ENCODE measurements at places on chromosomes 3 and 15. TPM values are rescaled to one million over a fixed set of nuclear protein-coding genes. Genes with fewer than 3 reads are reported as not detected.
A peak's percentile ranks its signal among the peaks of the same experiment; 100 is the strongest.

Gene SKOR1
- total RNA-seq = 0.21 TPM

Gene ERICH6
- 0.28 TPM for total RNA-seq

- H3K4me3 ChIP-seq = no peak overlapping the region
- DNase-seq = no peak
- no peaks in the 10 kb centered on the region for H3K4me1 ChIP-seq
- no peaks in the 10 kb centered on the region for H3K27me3 ChIP-seq
Measured at GRCh38 chr3:186137051-186137685, 28.3 kb upstream of the ETV5 start.

DNA sequence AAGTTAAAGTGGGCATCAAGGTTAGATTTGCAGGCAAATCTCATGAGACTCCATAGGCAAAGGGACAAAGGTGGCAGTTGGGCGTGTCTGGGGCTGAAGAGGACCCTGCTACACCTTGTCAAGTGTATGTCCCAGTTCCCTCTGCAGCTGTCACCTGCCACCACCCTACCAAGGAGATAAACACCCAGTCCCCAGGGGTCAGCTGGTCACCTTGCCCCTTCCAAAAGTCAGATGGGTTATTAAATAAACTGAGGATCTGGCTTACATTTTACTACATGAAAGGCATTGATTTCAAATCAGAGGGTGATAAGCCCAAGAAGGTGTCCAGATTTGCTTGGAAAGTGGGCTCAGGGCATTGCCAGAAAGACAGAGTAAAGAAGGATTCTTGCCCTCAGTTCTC, 248.1 kb upstream of the TRIM42 start:
- no peaks in the 10 kb centered on the region for H3K4me1 ChIP-seq
- peaks cover 4% of the 10 kb centered on the region for H3K27me3 ChIP-seq
- H3K4me3 ChIP-seq = no peak overlapping the region
- H3K27ac ChIP-seq = no peak overlapping the region
- no peaks in the 10 kb centered on the region for H3K36me3 ChIP-seq

Gene CLDN11
- 1.9 TPM for total RNA-seq

DNA sequence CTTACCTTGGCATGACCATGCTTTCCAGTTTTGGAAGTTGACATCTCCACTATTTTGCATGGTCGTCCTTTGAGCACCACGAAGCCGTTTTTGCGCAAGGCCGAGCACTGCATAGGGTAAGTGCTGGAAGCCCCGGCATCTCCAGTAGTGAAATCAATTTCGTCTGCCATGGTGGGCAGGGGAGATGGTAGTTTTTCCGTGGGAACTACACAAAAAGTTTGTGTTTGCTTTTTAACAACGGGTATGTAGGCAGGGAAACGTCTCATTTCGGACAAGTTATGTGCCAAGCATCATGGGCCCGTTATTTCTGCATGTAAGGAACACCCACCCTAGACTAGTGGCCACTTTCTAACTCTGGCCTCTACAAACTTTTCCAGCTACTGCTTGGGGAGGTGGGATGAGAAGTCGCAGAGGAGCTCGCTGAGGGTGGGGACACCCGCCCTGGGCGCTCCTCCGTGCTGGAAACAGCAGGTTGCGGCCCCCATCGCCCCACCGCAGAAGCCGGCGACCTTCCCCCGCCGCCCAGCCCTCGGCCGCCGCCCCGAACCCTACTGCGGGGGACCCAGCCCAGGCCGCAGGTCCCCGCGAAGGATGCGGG, 701 bp downstream of the EIF5A2 start:
- H3K27ac ChIP-seq = peak overlapping the region; percentile 86
- peaks cover 10% of the 10 kb centered on the region for H3K4me1 ChIP-seq
- DNase-seq = no peak
- H3K36me3 ChIP-seq = no peaks in the 10 kb centered on the region
- H3K4me3 ChIP-seq = peak overlapping the region; percentile 93

- H3K27ac ChIP-seq = no peak overlapping the region
- no peaks in the 10 kb centered on the region for H3K36me3 ChIP-seq
- H3K27me3 ChIP-seq = no peaks in the 10 kb centered on the region
- H3K4me1 ChIP-seq = no peaks in the 10 kb centered on the region
Measured at GRCh38 chr3:130758624-130759369, 12.2 kb upstream of the PIK3R4 start.

- H3K27me3 ChIP-seq = no peaks in the 10 kb centered on the region
- H3K4me3 ChIP-seq = no peak overlapping the region
- DNase-seq = no peak
- H3K27ac ChIP-seq = no peak overlapping the region
- H3K4me1 ChIP-seq = no peaks in the 10 kb centered on the region
Measured at GRCh38 chr3:161700998-161701397, 204.4 kb downstream of the OTOL1 start.

Gene MYZAP
- 1.1 TPM for total RNA-seq

DNA sequence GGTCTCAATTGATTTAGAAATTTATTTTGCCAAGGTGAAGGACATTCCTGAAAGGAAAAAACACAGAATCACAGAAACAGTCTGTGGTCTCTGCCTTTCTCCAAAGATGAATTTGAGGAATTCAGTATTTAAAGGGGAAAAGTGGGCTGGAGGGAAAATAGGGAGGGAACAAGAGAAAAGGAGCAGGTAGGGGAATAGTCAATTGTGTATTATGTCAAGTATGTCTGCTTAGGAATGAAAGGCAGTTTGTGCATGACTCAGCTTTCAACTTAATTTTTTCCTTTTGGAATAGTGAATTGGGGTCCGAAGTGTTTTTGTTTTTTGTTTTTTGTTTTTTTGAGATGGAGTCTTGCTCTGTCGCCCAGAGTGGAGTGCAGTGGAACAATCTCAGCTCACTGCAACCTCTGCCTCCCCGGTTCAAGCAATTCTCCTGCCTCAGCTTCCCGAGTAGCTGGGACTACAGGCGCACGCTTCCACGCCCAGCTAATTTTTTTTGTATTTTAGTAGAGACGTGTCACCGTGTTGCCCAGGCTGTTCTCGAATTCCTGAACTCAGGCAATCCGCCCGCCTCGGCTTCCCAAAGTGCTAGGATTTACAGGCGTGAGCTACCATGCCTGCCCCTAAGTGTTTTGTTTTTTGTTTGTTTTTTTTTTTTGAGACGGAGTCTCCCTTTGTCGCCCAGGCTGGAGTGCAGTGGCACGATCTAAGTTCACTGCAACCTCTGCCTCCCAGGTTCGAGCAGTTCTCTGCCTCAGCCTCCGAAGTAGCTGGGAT, 74.1 kb upstream of the MAP4 start:
- peaks cover 13% of the 10 kb centered on the region for H3K4me1 ChIP-seq
- peaks cover 4% of the 10 kb centered on the region for H3K36me3 ChIP-seq
- H3K4me3 ChIP-seq = no peak overlapping the region
- H3K27me3 ChIP-seq = no peaks in the 10 kb centered on the region

GRCh38 chr15:74006774-74007639, 12.5 kb downstream of the PML start:
- H3K36me3 ChIP-seq = no peaks in the 10 kb centered on the region
- DNase-seq = no peak
- H3K4me1 ChIP-seq = peaks cover 6% of the 10 kb centered on the region

GRCh38 chr3:140384876-140385275, 293.0 kb upstream of the TRIM42 start:
- no peak for DNase-seq
- H3K36me3 ChIP-seq = no peaks in the 10 kb centered on the region
- no peak overlapping the region for H3K4me3 ChIP-seq
- H3K4me1 ChIP-seq = no peaks in the 10 kb centered on the region
- no peaks in the 10 kb centered on the region for H3K27me3 ChIP-seq
- no peak overlapping the region for H3K27ac ChIP-seq

All from Panc1 (cell line).